ENCODE measurements at places on chromosomes 2 and 18.

DNA sequence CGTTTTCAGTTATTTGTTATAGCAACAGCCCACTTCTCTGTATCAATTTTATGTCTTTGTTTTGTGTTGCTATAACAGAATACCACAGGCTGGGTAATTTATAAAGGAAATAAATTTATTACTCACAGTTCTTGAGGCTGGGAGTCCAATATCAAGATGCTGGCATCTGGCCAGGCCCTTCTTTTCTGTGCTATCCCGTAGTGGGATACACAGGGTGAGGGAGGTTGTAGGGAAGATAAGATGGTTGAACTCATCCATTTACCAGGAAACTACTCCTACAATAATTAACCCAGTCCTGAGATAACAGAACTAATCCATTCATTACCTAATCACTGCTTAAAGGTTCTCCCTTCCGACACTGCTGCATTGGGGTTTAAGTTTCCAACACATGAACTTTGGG is 220.7 kb downstream of the TPGS2 start:
- DNase-seq = no peak

- DNase-seq = no peak
Measured at GRCh38 chr18:78034755-78035154, 785.1 kb downstream of the GALR1 start.

DNA sequence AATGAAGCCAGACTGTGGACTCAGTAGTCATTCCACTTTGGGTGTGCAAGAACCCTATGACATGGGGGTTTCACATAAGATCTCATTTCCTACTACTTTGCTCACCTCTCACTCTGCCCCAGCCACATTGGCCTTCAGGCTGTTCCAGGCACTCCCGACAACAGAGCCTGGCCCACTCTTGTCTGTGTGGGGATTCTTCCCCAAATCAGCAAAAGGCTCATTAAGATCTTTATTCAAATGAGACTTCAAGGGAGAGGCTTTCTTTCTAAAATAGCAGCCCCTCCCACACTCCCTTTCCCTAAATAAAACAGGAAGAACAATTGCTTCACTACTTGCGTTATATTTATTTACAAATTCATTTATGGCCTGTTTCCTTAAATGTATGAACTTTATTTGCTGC is 3.5 kb upstream of the CDC42EP3 start:
- no peak for DNase-seq

DNA sequence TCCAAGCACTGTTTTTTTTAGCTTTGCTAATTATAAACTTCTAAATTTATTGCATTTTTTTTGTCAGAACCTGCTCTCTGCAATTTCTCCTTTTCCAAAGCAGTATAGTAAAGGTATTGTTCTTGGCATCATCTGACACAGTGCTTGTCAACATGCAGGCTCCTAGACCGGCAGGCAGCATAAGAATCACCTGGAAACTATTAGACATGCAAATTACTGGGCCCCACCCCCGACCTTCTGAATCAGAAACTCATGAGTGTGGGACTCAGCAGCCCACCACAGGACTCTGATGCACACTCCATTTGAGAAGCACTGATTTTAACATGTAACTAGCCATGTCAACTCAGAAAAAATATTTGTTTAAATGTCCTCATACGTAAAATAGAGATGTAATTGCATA is 551.1 kb upstream of the CELF4 start:
- no peak for DNase-seq

DNA sequence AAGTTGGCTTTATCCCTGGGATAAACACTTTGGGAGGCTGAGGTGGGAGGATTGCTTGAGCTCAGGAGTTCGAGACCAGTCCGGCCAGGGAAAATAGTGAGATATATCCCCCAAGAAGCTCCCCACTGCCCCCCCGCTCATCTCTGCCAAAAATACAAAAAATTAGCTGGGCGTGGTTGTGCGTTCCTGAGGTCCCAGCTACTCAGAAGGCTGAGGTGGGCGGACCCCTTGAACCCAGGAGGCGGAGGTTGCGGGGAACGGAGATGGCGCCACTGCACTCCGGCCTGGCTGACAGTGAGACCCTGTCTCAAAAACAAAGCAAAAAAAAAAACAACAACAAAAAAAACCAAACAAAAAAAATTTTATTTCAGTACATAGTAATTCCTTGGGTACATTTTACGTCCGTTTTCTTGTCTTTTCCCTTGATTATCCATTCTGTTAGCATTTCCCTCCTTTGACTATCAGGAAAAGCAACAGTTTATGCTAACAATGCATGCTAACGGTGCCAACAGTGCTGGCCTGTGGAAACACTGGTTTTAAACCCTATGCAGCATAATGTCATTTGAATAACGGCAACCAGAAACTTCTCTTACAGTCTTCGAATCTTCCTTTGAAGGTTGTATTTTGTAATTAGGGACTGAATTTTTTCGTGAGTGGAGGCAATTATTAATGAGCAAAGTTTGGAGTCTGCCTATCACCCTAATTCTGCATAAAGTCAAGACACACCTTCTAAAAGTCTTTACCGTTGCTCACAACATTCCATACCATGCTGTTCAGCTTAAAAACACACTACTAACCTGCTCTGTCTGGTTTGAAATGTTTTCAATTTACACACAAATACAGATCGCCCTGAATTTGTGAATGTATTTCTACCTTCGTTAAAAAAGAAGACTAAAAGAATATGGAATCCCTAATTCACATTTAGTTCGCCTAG is 721 bp upstream of the MIB1 start:
- DNase-seq = no peak
